ENCODE measurements at places on chromosomes 4 and X.

- no peaks in the 10 kb centered on the region for H3K36me3 ChIP-seq
- DNase-seq, result no peak
- no peak overlapping the region for H3K4me3 ChIP-seq
These were observed 191.1 kb downstream of the NAA11 start for GRCh38 chr4:79134767-79135166.

DNA sequence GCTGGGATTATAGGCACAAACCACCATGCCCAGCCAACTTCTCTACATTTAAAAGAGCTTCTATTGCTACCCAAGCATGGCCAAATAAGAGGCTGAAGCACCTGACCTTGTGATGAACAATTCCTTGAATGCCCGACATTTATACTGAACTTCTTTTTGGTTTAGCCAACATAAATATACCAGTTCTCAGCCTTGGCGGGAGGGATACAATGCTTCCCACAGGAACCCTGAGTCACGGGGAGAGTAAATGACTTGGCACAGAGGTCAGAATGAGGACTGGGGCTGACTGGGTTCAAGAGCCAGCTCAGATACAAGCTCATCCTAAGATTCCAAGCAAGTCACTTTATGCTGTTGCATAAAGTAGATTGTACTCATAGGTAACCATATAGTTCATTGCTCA is 6.1 kb downstream of the HOPX start:
- H3K4me1 ChIP-seq, result peaks cover 3% of the 10 kb centered on the region
- H3K4me3 ChIP-seq, result no peak overlapping the region
- H3K36me3 ChIP-seq, result no peaks in the 10 kb centered on the region
- no peak for DNase-seq
- no peak overlapping the region for H3K27ac ChIP-seq

DNA sequence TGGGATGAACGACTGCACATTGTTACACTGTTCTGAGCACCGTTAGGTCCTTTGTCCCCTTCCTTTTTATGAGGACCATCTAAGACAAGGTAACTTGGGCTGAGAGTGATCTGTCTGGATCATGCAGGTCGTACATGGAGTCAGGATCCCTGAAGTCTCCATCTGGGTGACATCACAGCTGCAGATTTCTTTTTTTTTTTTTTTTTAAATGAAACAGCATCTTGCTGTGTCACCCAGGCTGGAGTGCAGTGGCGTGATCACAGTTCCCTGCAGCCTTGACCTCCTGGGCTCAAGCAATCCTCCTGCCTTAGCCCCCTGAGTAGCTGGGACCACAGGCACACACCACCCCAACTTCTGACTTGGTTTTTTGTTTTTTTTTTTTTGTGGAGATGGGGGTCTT is 16.5 kb downstream of the SHROOM2 start:
- H3K4me1 ChIP-seq, result no peaks in the 10 kb centered on the region
- no peak for DNase-seq
- no peaks in the 10 kb centered on the region for H3K36me3 ChIP-seq

GRCh38 chrX:12372111-12372510 is 233.8 kb downstream of the FRMPD4 start:
- no peak overlapping the region for H3K27ac ChIP-seq
- H3K4me1 ChIP-seq, result no peaks in the 10 kb centered on the region
- H3K4me3 ChIP-seq, result no peak overlapping the region

GRCh38 chr4:4860600-4861389 is 1.3 kb downstream of the MSX1 start:
- peaks cover 9% of the 10 kb centered on the region for H3K36me3 ChIP-seq
- H3K4me3 ChIP-seq, result peak overlapping the region; percentile 54
- DNase-seq, result no peak
- peaks cover 81% of the 10 kb centered on the region for H3K27me3 ChIP-seq
